T-helper 17 cell (primary cell): ENCODE measurements at places on chromosomes 7 and 10.

DNA sequence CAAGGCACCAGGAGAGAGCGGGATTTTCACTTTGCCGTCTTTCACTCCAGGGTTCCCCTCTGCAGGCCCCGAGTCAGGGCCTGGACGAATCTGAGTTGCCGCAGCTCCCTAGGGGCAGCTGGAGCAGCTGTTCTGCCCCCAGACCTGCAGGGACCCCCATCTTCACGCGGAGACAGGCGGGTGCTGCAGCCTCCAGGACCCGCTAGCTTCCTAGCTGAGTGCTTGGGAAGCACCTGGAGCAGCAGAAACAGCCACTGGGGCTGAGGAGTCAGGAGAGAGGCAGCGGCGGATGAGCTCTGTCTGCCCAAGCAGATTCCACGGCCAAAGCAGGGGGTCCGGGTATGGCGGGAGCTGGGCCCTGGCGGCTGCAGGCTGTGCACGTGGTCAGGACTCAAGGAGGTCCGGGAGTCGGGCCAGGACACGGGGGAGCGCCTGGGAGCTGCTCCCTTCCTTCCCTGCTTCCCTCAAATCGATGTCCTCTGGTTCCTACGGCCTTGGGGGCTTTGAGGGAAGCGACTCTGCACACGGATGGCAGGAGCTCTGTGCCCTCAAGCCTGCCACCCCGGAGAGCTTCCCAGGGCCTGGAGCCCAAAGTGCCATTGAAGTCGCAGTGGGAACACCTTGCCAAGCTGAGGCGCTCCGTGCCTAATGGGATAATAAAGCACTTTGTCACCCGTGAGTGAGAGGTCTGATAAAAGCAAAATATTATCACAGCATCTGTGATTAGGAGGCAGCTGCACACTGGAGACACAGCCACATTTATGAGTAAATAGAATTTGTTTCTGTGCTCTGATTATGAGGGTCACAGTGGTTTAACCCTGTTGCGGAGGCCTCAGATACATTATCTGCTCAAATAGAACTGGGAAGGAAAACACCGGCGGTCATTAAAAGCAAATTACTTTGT, 17.2 kb downstream of the MNX1 start:
- H3K4me1 ChIP-seq, result no peaks in the 10 kb centered on the region
- no peak overlapping the region for H3K27ac ChIP-seq
- H3K27me3 ChIP-seq, result peaks cover 65% of the 10 kb centered on the region

GRCh38 chr10:104337521-104337984, 712 bp downstream of the ITPRIP start:
- no peaks in the 10 kb centered on the region for H3K36me3 ChIP-seq
- DNase-seq, result no peak
- H3K4me1 ChIP-seq, result peaks cover 46% of the 10 kb centered on the region
- peaks cover 5% of the 10 kb centered on the region for H3K27me3 ChIP-seq
- H3K27ac ChIP-seq, result peak overlapping the region; percentile 97

GRCh38 chr7:105015390-105015965, 1.5 kb downstream of the KMT2E start:
- peak overlapping the region; percentile 98 for H3K4me3 ChIP-seq
- DNase-seq, result no peak
- peak overlapping the region; percentile 100 for H3K27ac ChIP-seq
- H3K27me3 ChIP-seq, result peaks cover 5% of the 10 kb centered on the region

DNA sequence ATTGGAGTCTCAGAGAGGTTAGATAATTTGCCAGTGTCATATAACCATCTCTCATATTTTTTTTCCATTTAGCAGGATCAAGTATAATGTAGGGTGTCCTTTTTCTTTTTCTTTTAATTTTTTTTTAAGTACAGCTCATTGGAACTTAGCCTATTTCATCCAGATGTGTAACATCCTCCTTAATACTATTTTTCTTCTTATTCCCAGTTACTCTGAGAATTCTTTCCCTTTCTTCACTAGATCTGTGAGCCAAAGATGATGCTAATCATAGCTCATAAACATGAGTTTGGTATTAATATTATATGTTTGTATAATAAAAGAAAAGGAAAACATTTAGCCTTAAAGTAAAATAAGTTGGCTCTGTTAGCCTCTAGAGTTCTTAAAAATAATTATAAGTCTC, 32.8 kb downstream of the PPP1R9A start:
- DNase-seq, result no peak
- no peaks in the 10 kb centered on the region for H3K4me1 ChIP-seq

DNA sequence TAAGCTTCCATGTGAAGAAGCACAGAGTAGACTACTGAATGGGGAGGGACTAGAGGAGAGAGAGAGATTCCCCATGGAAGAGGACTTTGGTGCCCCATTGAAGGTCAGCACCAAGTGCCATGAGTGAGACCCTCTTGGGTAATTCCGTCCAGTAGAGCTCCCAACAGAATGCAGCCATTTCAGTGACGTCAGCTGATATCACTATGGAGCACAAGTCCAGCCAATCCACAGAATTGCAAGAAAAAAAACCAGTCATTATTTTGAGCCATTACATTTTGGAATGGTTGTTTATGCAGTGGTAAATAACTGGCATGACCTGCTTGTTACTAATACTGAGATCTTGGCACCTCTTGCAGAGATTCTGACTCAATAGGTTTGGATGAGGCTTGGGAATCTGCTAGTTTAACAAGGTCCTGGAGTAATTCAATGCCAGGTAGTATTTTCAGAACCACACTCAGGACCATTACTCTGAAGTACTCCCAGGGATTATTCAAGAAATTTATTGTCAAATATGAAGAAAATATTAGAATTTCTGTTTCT, 52.6 kb upstream of the SP8 start:
- H3K27ac ChIP-seq, result no peak overlapping the region
- peaks cover 10% of the 10 kb centered on the region for H3K27me3 ChIP-seq
- H3K4me3 ChIP-seq, result no peak overlapping the region
- DNase-seq, result no peak
- H3K36me3 ChIP-seq, result no peaks in the 10 kb centered on the region

DNA sequence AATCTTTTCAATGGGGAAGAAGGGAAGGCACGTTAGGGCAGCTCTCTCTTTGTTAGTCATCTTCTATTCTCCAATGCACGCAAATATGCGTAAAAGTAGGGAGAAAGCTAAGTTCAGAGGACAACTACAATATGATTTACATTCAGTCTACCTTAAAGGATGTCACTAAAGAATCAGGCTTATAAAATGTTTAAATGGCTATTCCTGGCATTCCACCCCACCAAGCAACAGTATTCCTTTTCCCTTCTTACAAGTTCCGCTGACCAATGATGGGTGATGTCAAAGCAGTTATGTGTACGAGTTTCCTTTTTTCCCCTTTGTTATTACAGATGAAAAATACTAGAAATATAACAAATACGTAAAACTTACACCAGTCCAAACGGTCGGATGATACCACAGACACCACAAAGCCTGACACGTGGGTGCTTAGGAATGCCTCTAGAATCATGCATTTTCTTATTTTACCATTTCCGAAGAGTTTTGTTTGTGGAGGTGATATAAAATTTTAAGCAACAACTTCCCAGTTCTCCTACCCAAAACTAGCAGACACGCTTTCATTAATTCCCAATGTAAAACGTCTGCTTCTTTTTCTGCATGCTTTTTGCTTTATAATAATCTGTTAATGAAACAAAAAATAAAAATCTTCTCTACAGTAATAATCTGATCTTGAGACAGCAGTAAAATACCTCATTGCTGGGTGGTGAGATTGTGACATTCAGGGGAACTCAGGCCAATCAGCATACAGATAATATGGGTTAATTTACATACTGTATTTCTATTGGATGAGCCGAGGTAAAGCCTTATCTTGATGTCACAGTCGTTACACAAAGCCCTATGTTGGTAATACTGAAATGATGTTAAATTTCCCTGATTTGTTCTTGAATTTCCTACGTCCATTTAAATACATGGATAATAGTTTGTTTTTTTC, 708 bp upstream of the GPR85 start:
- no peak overlapping the region for H3K4me3 ChIP-seq
- peaks cover 7% of the 10 kb centered on the region for H3K4me1 ChIP-seq
- no peak for DNase-seq
- H3K27ac ChIP-seq, result no peak overlapping the region
- no peaks in the 10 kb centered on the region for H3K36me3 ChIP-seq
- peaks cover 55% of the 10 kb centered on the region for H3K27me3 ChIP-seq

GRCh38 chr10:104021246-104021645, 54.3 kb downstream of the SLK start:
- no peaks in the 10 kb centered on the region for H3K27me3 ChIP-seq
- DNase-seq, result no peak
- peak overlapping the region; percentile 56 for H3K27ac ChIP-seq

DNA sequence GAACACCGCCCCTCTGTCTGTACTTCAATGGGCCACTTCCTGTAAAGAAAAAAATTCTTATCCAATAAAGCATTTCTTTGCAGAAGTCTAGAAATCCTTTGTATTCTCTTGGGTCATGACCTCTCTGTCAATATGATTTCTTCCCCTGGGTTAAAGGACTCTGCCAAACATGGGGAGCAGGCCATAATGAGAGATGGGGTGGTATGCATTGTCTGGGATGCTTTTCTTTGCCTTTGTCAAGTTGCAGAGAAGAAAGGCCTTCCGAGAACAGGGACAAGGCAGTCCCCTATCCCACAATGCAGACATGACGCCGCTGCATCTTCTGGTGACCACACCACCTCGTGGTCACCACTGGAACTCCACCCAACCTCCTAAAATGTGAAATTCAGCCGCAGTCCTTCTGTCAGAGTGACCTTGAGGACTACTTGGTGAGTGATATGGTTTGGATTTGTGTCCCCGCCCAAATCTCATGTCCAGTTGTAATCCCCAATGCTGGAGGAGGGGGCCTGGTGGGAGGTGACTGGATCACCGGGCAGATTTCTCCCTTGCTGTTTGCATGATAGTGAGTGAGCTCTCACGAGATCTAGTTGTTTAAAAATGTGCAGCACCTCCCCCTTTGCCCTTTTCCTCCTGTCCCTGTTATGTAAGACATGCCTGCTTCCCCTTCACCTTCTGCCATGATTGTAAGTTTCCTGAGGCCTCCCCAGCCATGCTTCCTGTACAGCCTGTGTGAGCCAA, 15.2 kb upstream of the FRMPD2 start:
- DNase-seq, result peak; percentile 21
- no peak overlapping the region for H3K4me3 ChIP-seq
- H3K4me1 ChIP-seq, result peaks cover 11% of the 10 kb centered on the region
- H3K36me3 ChIP-seq, result peaks cover 5% of the 10 kb centered on the region

GRCh38 chr7:157622000-157622399, 285.2 kb downstream of the DNAJB6 start:
- peaks cover 25% of the 10 kb centered on the region for H3K4me1 ChIP-seq
- H3K27me3 ChIP-seq, result no peaks in the 10 kb centered on the region
- H3K36me3 ChIP-seq, result no peaks in the 10 kb centered on the region
- no peak overlapping the region for H3K27ac ChIP-seq

DNA sequence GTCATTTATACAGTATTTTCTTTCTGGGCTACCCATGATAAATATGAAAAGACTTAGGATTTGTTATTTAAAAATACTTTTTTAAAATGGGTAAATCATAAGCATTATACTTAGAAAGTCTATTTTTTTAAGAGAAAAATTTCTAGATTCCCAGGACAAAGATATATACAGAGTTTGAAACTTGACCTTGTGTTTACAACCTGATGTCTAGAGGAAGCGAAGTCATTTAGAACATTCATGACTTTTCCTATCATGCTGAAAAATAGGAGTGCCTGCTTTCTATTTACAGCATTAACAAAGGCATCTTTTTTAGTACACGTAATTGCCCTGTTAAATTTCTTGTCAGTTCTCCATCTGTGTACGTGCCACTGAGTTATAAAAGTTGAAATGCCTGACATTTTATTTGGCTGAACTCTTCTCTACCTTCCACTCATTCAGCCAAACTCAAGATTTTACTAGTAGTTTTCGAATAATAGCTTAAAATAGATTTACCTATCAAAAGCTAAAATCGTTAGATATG, 23.0 kb downstream of the GNAT3 start:
- H3K27me3 ChIP-seq, result no peaks in the 10 kb centered on the region
- no peaks in the 10 kb centered on the region for H3K4me1 ChIP-seq
- no peak overlapping the region for H3K4me3 ChIP-seq
- DNase-seq, result no peak
- H3K36me3 ChIP-seq, result no peaks in the 10 kb centered on the region

GRCh38 chr10:43943818-43944360, 295.2 kb upstream of the ZNF32 start:
- no peak overlapping the region for H3K4me3 ChIP-seq
- H3K27ac ChIP-seq, result no peak overlapping the region
- peaks cover 23% of the 10 kb centered on the region for H3K4me1 ChIP-seq
- H3K36me3 ChIP-seq, result peaks cover 2% of the 10 kb centered on the region
- peaks cover 37% of the 10 kb centered on the region for H3K27me3 ChIP-seq

- no peak overlapping the region for H3K4me3 ChIP-seq
- H3K36me3 ChIP-seq, result no peaks in the 10 kb centered on the region
- peaks cover 11% of the 10 kb centered on the region for H3K4me1 ChIP-seq
- DNase-seq, result no peak
- H3K27ac ChIP-seq, result no peak overlapping the region
- peaks cover 56% of the 10 kb centered on the region for H3K27me3 ChIP-seq
Measured at GRCh38 chr10:121734589-121735045, 136.4 kb upstream of the FGFR2 start.

DNA sequence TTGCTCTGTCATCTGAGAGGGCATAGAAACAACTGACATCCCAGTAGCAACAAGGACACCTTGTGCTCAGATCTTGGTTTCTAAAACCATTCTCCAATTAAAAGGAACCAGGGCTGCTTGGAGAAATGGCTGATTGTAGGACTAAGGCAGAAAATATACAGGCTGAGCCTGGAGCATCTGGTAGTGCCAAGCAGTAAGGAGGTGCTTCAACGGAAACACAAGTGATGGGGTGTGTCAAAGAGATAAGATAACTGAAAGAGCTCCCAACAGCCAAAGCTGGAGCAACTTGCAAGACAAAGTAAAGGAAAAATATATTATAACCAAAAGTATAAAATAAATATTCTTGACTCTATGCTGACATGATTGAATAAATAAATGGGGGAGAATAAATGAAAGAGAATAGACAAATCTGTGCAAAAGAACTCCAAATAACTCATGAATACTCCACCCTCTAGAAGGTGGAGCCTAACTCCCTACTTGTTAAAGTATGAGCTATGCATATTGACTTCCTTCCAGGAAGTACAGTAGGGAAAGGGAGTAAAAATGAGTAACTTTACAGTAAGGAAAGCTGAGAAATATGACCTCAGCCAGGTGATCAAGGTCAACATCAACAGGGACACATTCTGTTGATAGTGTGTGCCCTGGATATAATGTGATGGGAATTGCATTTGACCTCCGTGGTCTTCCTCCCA, 162.4 kb downstream of the NOC3L start:
- no peaks in the 10 kb centered on the region for H3K36me3 ChIP-seq
- H3K27ac ChIP-seq, result no peak overlapping the region
- peaks cover 15% of the 10 kb centered on the region for H3K27me3 ChIP-seq
- DNase-seq, result no peak
- H3K4me1 ChIP-seq, result no peaks in the 10 kb centered on the region

- no peaks in the 10 kb centered on the region for H3K36me3 ChIP-seq
- H3K27me3 ChIP-seq, result no peaks in the 10 kb centered on the region
- no peak for DNase-seq
Measured at GRCh38 chr7:78427209-78427608, 628.6 kb downstream of the PHTF2 start.

GRCh38 chr7:131781-132482, 60.4 kb upstream of the FAM20C start:
- no peak overlapping the region for H3K27ac ChIP-seq
- peaks cover 36% of the 10 kb centered on the region for H3K27me3 ChIP-seq
- H3K4me3 ChIP-seq, result no peak overlapping the region
- H3K36me3 ChIP-seq, result peaks cover 3% of the 10 kb centered on the region
- no peak for DNase-seq
- H3K4me1 ChIP-seq, result no peaks in the 10 kb centered on the region

- DNase-seq, result no peak
- H3K36me3 ChIP-seq, result peaks cover 3% of the 10 kb centered on the region
- no peak overlapping the region for H3K4me3 ChIP-seq
Measured at GRCh38 chr10:117996709-117997108, 50.0 kb downstream of the RAB11FIP2 start.
